ENCODE measurements at places on chromosomes 3 and 15. TPM values are rescaled to one million over a fixed set of nuclear protein-coding genes. Genes with fewer than 3 reads are reported as not detected.

Gene CDCP1
- 32.8 TPM for total RNA-seq

Gene MAN2C1
- 92.6 TPM for total RNA-seq

Gene LRRC15
- total RNA-seq, result 10.0 TPM

Gene SLC22A13
- total RNA-seq, result 0.45 TPM

Gene KIF7
- total RNA-seq, result 10.6 TPM

GRCh38 chr3:119357190-119357589 lies 63.0 kb downstream of the ARHGAP31 start:
- DNase-seq, result no peak

- DNase-seq, result no peak
These were observed 206.2 kb downstream of the CTNNB1 start for GRCh38 chr3:41405466-41405865.

DNA sequence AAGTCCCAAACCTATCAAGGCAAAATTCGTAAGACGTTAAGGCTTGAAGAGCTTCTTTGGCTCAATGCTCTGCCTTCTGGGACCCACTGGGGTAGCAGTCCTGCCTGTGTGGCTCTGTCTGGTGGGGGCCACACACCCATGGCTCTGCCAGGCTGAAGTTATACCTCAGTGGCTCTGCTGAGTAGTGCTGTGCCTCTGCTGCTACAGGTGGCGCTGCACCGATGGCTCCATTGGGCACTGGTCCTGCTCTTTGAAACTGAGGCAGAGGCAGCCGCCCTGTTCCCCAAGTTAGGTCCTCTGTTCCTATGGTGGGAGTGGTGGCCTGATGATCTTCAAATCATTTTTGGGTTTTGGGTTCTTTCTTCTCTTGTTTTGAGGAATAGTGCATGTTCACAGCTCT lies 68.0 kb upstream of the AP4E1 start:
- no peak for DNase-seq

- no peak for DNase-seq
These were observed 768.7 kb downstream of the TBL1XR1 start for GRCh38 chr3:176428552-176428951.

DNA sequence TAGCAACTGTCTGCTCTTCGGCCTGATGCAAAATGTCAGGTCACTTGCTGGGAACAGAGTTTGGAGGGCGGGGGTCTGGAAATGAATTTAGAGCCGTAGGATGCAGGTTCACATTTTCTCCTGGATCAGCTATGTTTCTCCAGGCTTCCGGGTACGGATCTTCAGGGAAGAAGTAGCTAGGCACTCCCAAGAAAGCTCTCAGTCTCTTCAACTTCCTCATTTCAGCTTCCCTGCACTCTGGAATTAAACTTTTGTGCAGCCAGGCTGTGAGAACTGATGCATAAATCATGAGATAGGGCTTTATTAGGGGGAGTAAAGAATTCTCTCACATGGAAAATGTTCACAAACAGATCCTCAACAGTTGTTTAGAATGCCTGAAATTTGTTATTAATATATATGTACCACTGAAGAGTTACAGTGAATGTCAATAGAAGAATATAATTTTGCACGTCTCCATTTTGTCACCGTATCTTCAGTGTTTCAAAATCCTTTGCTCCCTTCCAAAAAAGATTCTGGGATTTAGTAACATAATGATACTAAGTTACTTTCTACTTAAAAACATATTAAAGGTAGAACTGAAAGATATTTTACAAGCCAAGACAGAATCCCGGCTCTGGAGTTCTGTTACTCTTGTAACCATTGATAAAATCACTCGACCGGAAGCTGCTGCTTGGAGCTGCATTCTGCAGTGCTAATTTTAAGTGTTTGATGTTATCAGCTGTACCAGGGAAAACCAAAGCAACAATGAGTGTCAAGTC lies 178.5 kb upstream of the P2RY1 start:
- no peak for DNase-seq

DNA sequence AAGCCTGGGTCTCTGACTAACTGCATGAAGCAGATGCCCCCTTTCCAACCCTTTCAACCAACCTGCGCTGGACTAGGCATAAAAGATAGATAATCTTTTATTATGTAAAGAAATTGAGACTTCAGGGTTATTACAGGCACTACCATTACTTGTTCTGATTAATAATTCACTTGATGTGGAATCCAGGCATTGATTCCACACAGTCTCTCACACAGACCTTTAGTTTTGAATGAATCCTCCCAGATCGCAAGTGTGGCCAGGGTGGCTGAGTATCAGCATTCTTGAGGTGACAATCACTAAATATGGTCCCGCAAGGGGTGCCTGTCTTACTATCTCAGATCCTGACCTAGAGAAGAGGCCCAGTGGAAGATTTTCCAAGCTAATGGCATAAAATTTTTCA lies 368.9 kb upstream of the ONECUT1 start:
- DNase-seq, result no peak

- DNase-seq, result no peak
These were observed 26.0 kb upstream of the TMEM42 start for GRCh38 chr3:44835684-44836083.

DNA sequence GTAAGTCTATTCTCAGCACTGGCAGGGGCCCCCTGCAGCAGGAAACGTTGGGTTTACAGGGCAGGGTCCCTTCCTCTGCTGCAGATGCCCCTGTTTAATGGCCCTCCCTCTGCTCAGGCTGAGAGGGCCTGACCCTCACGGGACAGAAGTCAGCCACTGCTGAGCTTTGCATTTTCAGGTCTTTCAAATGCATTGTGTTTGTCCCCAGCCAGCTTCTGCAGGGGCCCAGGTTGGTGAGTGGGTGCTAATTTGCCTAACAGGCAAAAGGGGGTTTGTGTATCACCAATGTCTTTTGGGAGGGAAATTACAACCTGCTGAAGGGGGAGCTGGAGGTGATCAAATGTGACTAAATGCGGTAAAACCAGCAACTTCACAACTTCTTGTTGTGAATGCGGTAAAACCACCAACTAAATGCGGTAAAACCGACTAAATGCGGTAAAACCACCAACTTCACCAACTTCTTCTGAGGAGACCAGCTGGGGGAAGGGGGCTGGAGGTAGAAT lies 44.8 kb upstream of the UBE2E1 start:
- DNase-seq, result no peak

DNA sequence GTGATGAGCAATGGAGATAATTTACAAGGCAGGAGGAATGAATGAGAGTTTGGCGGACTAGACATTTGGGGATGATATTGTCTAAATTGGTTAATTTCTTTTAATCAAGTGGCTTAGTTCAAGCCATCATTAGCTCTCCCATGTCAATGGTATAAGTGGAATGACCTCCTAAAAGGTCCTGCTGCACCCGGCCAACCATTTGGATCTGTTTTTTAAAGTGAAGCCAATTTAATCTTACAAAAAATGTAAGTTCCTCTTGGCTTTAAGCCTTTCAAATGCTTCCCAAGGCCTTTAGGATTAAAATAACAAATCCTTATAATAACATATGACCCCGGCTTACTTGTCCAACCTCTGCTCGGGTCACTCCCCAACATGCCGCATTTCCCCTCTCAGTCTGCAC lies 484.4 kb upstream of the ADAMTS9 start:
- no peak for DNase-seq

GRCh38 chr3:158095111-158095813 lies 11.0 kb downstream of the SHOX2 start:
- DNase-seq, result no peak

DNA sequence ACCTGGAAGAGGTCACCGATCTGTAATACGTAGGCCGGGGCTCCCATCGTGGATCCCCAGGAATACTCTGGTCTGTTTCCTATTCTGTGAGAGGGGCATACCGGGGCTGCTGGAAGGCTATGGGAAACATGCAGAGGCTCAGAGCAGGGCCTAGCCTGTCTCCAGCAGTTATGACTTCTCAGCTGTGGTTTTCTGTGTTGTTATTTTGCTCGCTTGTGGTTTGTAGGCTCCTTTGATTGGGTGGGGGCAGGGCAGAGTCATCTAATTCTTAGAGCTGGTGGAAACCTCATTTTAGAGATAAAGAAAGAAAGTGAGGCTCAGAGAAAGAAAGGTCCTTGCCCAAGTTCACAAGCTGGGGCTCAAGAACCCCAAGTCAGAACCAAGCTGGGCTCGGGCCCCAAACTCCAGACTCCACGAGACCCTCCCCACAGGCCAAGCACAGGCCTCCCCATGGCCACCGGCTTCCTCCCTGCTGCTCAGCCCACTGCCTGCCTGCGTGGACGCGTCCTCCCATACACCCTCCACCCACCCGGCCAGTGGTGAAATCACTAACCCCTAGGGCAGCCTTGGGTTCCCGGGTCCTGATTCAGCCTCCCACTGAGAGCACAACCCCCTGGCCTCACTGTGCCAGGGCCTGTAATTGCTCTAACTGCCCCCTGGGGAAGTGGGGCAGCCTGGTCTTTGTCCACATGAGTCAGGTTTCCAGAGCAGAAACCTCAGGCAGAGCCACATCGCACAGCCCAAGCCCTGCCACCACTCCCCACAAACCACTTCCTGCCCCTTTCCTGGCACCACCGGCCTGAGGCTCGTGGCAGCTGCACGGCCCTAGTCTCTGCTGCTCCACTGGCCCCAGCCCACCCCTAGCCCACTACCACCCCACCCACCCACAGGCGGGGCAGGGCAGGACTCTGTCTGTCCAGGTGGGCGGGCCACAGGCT lies 270.8 kb downstream of the UACA start:
- peak; percentile 81 for DNase-seq
